ENCODE measurements at places on chromosomes 5 and 9.

DNA sequence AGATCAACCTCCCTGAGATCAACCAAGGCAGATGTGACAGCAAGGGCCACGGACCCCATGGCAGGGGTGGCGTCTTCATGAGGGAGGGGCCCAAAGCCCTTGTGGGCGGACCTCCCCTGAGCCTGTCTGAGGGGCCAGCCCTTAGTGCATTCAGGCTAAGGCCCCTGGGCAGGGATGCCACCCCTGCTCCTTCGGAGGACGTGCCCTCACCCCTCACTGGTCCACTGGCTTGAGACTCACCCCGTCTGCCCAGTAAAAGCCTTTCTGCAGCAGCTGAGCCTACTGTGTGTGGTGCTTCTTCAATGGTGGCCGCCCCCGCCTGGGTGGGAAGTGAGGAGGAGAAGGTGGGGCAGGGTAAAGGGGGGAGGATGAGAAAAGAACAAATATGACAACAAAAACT, 8.3 kb downstream of the GPX3 start:
- no peak for DNase-seq

DNA sequence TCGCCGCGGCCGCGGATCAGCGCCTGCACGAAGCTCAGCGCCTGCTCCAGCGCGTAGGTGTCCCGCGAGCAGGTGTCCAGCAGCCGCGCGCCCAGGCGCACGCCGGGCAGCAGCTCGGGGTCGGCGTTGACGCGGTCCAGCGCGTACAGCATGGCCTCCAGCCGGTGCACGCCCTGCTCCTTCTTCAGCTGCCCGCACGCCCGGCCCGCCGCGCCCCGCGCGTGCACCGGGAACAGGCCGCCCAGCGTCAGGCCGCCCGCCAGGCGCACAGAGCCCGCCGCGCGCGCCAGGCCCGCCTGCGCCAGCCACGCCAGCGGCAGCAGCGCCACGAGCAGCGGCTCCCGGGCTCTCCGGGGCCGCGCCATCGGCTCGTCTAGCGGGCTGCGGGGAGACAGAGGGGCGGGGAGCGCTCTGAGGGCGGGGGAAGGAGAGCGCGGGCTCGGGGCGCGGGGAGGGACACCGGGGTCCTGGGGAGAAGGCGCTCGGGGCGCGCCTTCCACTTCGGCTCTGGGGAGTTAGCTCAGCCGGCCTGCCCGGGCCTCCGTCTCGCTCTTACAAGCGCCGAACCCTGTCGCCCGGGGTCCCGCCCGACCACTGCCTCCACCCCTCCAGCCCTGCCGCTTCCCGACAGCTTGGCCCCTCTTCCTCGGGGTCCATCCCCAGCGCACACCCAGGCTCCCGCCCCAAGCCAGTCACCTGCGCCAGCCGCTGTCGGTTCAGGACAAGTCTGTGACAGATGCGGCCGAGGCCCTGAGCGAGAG, at the start of gene GRM6:
Gene GRM6, minus strand, starts transcription at position 741 of the 761 bp plus-strand sequence. Its CDS starts 376 bp downstream, at position 365.
- DNase-seq: no peak

GRCh38 chr5:153084511-153084910, 406.0 kb upstream of the GRIA1 start:
- no peak for DNase-seq

DNA sequence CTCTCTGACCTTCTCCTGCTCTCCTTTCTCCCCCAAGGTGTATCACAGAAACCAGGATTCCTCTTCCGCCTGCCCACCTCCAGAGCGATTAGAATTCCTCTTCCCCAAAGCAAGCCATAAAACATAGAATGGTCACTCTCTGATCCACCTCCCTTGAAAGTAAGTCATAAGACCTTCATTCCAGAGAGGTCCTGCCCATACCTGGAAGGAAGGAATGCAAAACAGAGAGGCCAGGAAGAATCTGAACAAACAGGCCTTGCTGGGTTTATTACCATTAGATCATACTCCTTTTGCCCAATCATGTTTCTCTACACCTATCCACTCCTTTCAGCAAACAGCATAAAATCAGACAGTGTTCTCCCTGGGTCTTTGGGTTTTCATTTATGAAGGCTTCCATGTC, 21.0 kb downstream of the CDKL3 start:
- no peak for DNase-seq

DNA sequence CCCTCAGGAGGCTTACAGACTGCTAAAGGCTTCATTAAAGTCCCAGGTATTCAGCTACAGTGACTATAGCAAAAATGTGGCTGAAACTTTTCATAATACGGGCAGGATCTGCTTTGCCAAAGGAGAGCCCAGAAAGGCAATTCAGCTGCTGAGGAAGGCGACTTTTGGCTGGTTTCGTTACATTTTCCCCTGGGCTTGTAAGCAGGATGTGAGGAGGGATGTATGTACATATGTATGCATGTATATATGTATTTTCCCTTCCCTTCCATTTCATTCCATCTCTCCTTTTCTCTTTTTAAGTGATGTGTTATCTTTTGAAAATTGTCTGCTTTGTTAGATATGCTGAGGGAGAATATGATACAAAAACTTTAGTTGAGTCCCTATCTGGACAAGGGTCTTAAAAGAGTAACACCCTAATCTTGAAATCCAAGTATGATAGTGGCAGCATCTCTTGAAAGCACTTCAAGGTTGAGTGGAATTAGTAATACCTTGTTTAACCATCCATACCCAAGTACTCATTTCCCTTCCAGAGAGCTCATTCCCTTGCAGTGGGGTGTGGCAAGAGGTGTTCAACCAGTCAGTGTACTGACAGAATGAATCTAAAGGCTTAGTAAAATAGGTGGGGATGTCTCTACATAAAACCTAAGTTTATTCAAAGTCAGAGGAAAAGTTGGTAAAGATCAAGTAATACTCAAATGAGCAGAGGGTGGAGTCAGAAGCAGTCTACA, 28.7 kb downstream of the RAD1 start:
- no peak for DNase-seq

- no peak for DNase-seq
Observed at GRCh38 chr5:109322694-109323093, 87.1 kb downstream of the PJA2 start.

DNA sequence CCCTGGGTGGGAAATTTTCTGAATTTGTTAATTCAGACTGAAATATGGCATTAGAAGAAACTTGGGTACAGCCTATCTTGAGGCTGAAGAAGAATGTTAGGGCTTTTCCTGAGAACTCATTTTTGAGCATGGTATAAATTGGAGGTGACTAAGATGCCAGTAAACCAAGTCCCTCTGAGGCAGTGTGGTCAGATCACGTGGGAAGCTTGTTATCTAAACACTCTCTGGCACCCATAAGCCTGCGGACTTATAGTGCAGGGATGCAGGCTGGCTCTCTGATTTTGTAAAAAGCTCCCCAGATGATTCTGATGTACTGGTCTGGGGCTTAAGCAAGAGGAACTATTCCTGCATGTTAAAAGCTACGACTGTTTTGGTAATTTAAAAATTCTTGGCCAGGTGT, 34.3 kb downstream of the MTMR12 start:
- no peak for DNase-seq

DNA sequence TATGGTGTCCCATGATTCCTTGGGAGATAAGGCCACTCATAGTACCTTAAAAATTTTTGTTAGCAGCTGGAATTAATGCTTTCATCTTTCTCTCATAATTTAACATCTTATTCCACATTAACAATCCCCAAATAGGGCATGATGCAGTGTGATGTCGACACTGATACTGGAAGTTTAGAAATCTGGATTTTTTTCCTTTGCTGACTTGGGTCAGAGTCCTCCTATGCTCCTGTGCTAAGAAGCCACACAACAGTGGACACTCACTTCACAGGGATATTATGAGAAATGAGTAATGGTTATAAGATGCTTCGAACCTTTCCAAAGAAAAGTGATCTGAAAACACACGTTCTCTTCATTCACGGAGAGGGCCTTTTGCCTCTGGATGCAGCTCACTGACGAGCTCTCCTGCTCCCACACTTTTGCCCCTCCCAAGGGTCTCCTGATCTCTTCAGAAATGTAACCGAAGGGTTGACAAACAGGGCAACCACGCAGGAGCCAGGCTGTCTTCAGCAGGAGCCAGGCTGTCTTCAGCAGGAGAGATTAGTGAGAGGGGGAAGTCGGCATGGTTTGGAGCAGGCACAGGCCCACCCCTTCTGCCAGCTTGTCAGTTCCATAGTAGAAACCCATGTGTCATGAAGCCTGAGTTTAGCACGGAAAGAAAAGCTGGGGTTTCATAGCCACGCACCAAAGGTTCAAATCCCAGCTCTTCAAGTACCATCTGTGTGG, 247.8 kb downstream of the AOPEP start:
- DNase-seq: no peak

- DNase-seq: no peak
Observed at GRCh38 chr9:136007934-136008692, 46.9 kb upstream of the UBAC1 start.

GRCh38 chr9:138114501-138115245, 237.1 kb downstream of the CACNA1B start:
- no peak for DNase-seq

- no peak for DNase-seq
Observed at GRCh38 chr5:555058-555623, 30.9 kb upstream of the SLC9A3 start.

- no peak for DNase-seq
Observed at GRCh38 chr9:93960971-93961841, 6.1 kb upstream of the BARX1 start.

DNA sequence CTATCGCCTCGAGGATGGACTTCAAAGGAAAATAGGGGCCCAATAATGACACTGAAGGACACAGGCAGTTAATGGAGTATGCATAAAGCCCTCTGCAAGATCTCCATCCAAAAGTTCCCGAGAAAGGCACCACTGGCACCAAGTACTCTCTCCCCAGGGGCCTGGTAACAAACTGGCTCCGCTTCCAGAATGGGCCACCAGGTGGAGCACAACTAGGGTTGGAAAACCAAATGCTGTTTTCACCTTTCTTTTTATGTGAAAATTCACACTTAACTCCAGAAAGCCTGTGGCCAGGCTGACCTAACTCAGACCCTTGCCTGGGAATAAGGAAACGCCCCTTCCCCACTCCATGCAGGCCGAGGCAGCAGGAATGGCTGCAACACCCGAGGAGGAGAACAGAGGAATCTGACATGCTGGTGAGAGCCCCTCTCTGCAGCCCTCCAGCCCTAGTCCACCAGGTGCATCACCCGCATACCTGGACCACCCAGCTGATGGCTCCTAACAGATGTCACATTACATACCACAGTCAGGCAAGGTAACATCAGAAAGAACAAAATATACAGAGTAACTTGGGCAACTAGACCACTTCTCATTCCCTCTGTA, 42.8 kb downstream of the CAMSAP1 start:
- no peak for DNase-seq

- DNase-seq: no peak
Observed at GRCh38 chr5:40976836-40977235, 67.5 kb downstream of the C7 start.

DNA sequence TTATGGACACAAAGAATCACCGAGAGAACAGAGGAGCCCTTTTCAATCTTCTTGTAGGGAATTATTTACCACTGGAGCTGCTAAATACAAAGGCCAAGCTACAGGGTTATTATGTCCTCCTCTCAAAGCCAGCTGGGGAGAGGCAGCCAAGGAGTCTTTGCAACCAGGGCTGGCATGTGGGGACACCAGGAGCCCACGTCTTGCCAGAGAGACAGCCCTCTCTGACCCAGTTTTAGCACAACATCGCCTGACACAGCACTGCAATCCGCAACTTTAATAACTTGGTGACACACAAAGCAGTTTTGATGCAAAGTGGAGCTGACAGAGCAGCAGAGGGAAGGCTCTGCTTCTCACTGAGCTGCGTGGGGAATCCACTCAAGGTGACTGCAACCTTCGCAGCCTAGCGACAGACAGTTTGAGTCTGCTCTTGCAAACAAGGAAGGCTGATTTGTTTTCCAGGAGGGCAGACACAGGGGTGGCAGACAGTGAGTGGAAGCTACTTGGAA, 33.6 kb downstream of the TLR4 start:
- no peak for DNase-seq

DNA sequence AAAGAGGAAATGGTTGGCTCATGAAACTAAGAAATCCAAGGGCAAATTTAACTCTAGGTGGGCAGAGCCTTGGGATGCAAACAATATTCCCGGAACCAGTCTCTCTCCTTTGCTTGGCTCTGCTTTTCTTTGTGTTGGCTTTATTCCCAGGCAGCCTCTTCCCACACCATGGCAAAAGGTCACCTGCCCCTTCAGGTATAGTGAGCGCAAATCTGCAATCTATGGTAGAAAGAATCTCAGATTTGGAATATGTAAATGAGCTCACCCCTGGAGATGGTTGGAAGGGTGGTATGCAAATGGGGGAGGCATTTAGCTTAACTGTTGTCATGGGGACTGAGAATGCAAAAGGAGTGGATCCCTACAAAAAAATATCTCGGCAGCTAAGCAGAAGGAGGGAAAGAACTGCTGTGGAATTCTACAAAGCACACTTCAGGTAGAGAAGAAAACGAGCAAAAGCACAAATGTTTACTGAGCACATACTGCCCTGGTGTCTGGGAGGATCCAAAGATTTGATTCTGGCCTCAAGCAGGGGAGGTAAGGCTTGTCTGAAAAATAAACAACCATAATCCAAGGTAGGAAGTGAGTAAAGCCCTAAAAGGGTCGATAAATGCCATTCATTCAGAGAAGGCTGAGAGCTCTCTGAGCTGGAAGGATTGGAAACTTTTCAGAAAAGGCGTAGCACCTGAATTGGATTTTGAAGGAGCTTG, 139.7 kb downstream of the TLE1 start:
- DNase-seq: no peak

- no peak for DNase-seq
Observed at GRCh38 chr5:171330021-171330420, 21.0 kb downstream of the TLX3 start.

- no peak for DNase-seq
Observed at GRCh38 chr5:83689881-83690280, 30.8 kb downstream of the HAPLN1 start.

GRCh38 chr9:111559000-111559610, 34.1 kb downstream of the ZNF483 start:
- DNase-seq: no peak

DNA sequence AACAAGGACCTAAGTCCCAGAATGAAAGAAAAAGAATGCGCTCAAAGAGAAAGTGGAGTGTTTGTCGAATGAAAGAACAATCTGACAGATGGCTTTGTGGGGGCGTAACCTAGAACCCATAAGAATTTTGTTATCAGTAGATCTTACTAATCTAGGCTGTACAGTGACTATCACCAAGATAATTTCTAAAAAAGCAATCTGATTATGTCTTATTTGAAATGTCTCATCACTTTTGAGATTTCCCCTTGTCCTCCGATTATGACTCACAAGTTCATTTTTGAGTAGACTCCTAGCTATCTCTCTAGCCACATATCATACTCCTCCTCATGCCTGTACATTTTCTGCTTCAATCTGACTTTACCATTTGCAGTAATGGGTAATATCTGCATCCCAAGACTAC, 135.6 kb upstream of the SMARCA2 start:
- DNase-seq: peak; percentile 68

DNA sequence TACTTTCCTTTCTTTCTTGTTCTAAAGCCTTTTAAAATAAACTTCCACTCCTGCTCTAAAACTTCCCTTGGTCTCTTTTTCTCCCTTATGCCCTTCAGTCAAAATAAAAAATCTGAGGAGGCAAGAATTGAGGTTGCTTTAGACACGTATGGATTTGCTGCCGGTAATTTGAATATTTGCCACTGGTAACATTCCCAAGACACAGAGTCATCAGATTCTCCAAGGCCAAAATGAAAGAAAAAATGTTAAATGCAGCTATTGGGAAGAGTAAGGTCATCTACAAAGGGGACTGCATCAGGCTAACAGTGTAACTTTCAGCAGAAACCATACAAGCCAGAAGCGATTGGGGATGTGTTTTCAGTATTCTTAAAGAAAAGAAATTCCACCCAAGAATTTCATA, 311.1 kb downstream of the CDH18 start:
- no peak for DNase-seq

Measured in GM06990 (cell line).